ENCODE measurements at places on chromosomes 12 and 14.
A peak's percentile ranks its signal among the peaks of the same experiment; 100 is the strongest.

DNA sequence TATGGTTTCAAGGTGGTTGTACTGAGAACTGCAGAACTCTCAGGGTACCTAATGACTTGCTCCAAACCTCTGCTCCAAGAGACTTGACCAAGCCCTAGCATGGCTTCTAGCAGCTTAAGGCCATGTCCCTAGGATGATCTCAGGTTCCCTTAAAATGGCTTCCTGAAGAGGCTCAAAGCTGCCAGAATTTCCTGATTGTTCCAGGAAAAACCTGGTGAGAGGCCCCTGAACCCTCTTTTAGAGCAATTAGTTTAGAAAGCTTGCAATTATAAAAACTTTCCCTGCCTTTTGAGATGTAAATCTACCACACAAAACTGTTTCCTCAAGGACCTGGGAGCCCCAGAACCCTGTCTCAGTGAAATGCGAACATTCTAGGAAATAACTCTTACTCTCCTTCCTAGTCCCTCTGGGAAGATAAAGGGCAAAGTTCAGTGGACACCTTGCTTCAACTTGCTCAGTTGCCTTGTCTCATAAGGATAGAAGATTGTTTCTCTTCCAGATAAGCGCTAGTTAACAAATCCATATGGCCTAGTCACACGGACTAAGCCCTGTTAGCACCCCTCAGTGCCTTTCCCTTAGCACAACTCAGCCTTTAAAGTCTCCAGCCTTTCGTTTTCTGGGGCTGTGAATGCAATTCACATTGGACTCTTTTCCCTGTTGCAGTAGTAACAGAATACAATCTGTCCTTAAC, 2.5 kb downstream of the CMAS start:
- no peak for ATAC-seq

DNA sequence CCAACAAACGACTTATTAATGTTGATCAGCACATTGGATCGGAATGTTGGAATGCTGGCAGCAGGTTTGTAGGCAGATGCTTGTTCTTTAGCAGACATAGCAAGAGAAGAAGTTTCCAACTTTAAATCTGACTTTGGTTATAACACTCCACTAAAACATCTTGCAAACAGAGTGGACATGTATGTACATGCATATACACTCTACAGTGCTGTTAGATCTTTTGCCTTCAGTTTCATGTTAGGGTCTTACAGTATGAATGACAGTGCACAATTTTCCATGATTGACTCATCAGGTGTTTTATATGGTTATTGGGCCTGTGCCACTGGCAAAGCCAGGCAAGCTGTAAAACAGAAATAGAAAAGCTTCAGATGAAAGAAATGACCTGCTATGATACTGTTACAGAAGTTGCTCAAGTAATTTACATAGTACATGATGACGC, 14.3 kb upstream of the DHRS7 start:
- ATAC-seq: peak; percentile 64

- no peak for ATAC-seq
Observed at GRCh38 chr14:68305738-68306137, 486.2 kb downstream of the RAD51B start.

DNA sequence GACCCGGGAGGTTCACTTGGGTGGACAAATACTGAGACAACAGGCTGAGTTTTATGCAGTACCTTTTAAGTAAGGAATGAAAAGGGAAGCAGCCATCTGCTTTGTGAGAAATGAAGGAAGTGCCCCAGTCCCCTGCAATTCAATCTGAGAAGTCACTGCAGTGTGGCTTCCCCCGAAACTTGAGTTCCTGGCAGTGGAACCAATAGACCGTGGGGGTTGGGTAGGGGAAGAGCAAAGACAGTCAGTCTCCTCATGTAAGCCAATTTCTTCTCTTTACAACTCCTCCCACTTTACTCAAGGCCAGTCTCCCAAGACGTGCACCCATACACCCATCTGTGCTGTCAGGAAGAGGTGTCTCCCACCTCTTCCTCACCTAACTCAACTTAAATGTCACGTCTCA, 206.5 kb downstream of the BCAT1 start:
- ATAC-seq: peak; percentile 60

GRCh38 chr14:88454886-88455285, 69.4 kb downstream of the SPATA7 start:
- ATAC-seq: no peak

DNA sequence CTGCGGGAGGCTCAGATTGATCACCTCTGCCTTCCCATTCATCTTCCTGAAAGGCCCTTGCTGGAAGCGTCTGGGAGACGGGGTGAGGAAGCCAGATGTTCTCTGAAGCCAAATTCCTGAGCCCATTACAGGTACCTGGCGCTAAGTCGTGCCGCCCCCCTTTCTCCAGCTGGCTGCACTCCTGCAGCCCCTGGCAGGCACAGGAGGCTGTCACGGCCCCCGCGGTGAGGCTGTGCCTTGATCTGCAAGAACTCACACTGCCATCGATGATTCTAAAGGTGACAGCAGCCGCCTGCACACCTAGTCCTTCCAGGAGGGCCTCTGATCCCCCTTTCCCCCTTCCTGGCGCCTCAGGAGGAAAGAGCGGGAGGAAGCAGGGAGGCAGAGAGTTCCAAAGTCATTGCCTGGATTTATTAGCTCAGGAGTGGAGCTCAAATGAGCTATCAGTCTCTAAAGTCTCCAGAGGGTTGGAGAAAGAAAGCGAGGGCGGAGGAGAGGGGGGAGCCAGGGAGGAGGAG, 106.9 kb downstream of the RFLNA start:
- no peak for ATAC-seq

GRCh38 chr14:87767567-87767901, 225.4 kb downstream of the GALC start:
- no peak for ATAC-seq

DNA sequence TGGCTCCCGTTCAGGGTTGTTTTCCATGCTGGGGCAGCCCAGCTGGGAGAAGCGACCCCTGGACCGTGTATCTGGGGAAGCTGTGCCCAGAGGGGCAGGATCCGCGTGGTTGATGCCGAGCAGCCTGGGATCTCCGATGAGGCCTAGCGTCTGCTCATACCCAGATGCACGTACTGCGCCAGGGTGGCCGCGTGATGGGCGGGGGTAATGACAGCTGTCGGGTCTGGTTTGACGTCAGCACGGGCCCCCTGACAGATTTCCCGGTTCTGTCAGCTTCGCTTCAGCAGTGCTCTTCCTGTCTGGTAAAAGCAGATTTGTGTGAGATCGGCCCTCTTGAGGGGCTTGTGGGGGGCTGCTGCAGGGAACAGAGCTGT, 147.3 kb downstream of the TSPAN9 start:
- no peak for ATAC-seq

- ATAC-seq: no peak
Observed at GRCh38 chr14:37090026-37090425, 82.4 kb downstream of the SLC25A21 start.

- no peak for ATAC-seq
Observed at GRCh38 chr14:23883684-23884540, 69.7 kb upstream of the DHRS4 start.

- ATAC-seq: no peak
Observed at GRCh38 chr14:77438596-77438995, 15.3 kb upstream of the NOXRED1 start.

- ATAC-seq: no peak
Observed at GRCh38 chr12:54661048-54661447, 12.9 kb upstream of the DCD start.

DNA sequence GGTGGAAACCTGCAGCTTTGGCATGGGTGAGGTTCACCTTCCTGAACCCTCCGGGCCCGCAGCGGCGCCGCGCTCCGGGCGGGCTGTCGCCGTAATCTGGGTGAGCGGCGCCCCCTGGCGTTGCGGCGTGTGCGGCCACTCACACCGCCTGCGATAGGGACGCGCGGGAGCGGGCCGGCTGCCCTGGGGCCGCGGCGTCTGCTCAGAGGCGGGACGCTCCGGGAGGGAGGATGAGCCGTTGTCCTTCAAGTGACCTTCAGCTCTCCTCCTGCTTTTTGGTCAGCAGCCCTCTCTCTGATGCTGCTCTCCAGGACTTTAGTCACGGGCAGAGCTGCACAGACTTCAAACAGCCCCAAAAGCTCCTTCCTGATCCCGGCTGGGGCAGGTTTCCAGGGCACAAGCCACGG, 211.7 kb upstream of the FKBP4 start:
- ATAC-seq: peak; percentile 82

GRCh38 chr12:94714378-94715114, 64.2 kb upstream of the TMCC3 start:
- ATAC-seq: no peak

DNA sequence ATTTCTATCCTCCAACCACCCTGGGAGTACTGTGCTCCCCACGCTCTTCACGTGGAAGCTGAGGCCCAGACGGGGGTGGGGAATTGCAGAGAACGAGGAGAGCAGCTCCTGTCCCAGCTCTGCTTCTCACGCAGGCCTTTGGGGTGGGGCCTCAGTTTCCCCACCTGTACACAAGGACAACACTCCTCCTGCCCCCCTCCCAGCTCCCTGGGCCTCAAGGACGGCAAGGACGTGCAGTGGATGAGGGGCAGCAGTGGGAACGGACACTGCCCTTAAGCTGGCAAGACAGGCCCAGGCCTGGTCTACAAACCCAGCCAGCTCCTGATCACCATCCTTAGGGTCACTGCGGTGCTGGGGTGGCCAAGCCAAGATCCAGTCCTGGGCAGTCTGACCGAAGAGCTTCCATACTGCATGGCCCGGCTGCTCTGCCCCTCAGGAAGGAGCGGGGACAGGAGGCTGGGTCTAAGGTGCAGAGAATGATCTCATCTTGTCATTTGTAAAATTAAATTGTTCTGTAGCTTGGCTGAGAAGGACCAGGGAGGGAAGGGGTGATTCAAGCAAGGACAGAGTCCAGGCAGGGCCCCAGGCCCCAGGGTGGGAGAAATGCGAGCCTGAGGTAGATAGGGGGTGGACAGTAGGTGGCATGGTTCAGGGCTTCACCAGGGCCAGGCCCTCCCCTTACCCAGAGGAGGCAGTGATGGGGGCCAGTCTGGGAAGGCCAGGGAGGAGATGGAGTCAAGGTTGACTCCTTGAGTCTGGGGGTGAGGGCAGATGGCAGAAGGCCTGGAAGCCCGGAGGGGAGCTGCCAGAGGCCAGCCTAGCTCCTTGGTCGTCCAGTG, 1.3 kb upstream of the CLBA1 start:
- ATAC-seq: no peak

- ATAC-seq: no peak
Observed at GRCh38 chr12:118371321-118372282, 1.1 kb downstream of the TAOK3 start.

DNA sequence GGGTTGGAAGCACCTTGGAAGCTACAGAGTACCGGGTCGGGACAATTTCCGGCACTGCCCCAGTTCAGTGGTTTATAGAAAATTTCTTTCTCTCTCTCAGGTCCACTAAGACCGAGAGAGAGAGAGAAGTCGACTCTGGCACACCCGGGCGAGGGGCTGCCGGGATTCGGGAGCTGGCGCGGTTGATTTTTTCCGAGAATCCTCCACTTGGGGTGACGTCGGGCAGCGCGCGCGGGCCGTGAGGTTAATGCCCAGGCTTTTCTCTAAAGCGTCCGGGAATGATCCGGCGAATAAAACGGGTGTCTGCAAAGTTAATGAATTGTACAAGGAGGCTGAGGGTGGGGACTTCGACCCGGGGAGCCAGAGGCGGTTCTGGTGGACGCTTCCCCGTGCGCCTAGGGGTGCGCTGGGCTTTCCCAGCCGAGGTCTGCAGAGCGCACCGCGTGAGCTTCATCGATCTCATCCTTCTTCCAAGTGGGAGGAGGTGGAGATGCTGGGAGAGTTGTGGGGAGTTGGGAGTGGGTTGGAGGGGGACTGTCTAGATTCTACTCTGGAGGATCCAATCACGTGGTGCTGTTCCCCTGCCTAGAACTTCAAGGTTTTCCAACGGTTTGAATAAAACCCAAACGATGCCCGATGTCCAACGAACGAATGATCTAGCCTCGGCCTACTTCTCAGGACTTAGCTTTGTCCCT, 51.9 kb upstream of the TBX3 start:
- no peak for ATAC-seq

DNA sequence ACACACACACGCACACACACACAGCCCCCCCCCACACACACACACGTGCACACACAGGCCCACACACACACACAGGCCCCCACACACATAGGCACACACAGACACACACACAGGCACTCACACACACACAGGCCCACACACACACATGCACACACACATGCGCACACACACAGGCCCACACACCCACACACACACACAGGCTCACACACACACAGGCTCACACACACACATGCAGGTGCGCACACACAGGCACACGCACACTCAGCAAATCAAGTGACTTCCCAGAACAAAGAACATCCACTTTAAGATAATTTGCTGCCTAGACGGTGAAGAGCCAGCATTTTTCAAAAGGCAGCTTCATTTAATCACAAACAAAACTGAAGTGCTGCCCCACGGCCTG, 78.5 kb upstream of the FBRSL1 start:
- ATAC-seq: no peak

GRCh38 chr12:41014643-41015020, 173.5 kb upstream of the PDZRN4 start:
- ATAC-seq: no peak

- no peak for ATAC-seq
Observed at GRCh38 chr12:6612247-6612646, 5.1 kb upstream of the CHD4 start.

- ATAC-seq: no peak
Observed at GRCh38 chr12:85697003-85697402, 139.2 kb downstream of the RASSF9 start.

DNA sequence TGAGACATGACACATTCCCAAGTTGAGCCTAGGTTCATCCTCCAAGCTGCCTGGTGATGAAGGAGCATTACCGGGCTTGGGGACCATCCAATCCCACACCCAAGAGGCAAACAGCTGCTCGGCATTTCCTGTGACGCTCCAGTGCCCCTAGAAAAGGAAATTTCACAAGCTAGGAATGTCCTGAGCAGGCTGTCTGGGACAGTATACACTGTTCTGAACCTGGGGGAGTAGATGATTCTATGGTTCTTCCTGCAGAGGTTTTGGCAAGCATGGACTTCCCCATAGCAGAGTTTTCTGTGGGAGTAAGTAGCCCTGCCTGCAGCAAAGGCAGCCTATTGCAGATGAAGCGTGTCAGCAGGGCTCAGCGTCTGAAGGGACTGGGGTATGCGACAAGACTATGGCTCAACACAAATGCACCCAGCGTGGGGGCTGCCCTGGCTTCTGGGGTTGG, 47.4 kb upstream of the SRSF5 start:
- ATAC-seq: peak; percentile 77

GRCh38 chr12:124842800-124843510, 20.7 kb downstream of the SCARB1 start:
- peak; percentile 36 for ATAC-seq

DNA sequence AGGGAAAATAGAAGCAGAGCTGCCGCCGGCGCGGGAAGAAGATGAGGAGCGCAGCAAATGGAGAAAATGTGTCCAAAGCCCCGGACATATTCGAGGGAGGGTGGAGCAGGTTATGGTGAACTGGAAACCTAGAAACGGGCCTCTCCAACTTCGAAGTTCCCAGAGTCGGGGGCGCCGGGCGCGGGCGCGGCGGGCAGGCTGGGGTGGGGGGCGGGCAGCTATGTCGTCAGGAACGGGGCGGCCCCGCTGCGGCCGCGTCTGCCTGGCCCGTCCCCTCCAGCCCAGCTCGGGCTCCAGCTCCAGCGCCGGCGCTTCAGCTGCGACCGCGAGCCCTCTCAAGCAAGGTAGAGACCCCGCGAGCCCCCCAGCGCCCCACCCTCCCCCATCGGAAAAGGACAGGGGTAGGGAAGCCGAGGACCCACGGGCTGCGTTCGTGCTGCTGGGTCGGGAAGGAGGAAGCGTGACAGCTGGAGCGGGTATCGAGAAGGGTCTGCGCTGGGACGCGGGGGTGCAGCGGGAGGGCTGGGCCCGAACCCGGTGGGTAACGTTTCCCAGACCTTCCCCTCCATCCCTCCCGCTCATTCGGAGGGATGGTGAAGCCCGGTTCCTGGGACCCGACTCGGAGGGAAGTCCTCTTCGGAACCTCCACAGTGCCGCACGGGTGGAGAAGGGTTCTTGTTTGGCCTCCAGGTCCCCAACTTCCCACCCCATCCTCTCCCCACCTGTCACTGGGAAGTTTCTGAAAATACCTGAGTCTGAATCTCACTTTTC, 1.0 kb downstream of the DGKA start:
- ATAC-seq: peak; percentile 72

Data from gastroesophageal sphincter (tissue), 4 donors.